ENCODE measurements at places on chromosomes 16 and 17. TPM values are rescaled to one million over a fixed set of nuclear protein-coding genes. Genes with fewer than 3 reads are reported as not detected.

MEFV gene
- not detected for total RNA-seq

GRCh38 chr17:30095507-30096244, 20.9 kb upstream of the NSRP1 start:
- no peak overlapping the region for H3K27ac ChIP-seq
- no peaks in the 10 kb centered on the region for H3K27me3 ChIP-seq
- no peak overlapping the region for H3K4me3 ChIP-seq
- no peaks in the 10 kb centered on the region for H3K36me3 ChIP-seq
- H3K4me1 ChIP-seq, result no peaks in the 10 kb centered on the region

DNA sequence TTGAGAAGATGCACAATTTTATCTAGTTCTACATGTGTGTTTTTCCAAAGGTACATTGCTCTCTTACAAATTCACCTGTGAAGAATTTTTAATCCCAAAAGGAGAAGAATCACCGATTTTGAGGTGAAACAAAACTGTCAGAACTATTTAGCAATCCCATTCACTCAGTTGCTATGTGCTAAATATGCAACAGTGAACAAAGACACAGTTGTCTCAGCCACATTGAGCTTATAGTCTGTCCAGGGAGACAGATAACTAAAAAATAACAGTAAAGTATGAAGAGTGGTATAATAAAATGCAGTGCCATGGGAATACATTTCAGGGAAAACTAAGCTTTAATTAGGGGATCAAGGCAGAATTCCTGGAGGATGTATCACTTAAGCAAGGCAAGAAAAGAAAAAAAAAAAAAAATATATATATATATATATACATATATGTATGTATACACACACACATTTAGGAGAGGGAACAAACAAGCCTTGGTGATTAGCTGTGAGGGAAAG, 110.4 kb downstream of the SPAG9 start:
- H3K4me3 ChIP-seq, result no peak overlapping the region
- DNase-seq, result no peak
- peaks cover 3% of the 10 kb centered on the region for H3K36me3 ChIP-seq
- H3K4me1 ChIP-seq, result no peaks in the 10 kb centered on the region
- no peak overlapping the region for H3K27ac ChIP-seq
- no peaks in the 10 kb centered on the region for H3K27me3 ChIP-seq

DNA sequence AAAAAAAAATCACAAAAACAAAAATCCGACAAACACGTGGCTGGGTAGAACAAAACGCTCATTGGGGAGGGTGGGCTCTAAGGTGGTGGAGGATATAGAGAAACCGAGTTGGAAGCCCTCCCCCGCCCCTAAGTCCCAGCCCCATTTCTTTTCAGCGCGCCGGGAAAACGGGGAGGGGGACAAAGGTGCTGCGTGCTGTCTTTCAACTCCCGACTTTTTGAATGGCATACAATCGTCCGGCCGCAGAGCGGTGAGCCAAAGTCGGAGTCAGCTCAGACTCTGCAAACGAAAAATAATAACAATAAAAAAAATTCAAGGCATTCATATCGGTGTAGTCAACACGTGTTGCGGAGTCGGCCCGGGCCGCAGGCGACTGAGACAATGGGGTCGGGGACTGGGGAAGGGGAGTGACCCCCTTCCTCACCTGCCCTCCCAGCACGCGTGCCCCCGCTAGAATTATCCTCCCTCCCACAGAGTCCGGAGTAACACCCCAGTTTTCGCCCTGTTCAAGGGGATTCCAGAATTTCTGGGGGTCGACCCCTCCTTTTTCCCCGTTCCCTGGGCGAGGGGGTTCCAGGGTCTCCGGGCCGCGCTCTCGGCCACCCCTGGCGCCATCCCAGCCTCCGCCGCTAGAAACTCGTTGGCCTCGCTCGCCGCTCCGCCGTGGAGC, 1.7 kb upstream of the IGF2BP1 start:
- H3K4me1 ChIP-seq, result no peaks in the 10 kb centered on the region
- peak overlapping the region; percentile 100 for H3K4me3 ChIP-seq
- DNase-seq, result peak; percentile 85
- peaks cover 20% of the 10 kb centered on the region for H3K36me3 ChIP-seq
- no peaks in the 10 kb centered on the region for H3K27me3 ChIP-seq

DNA sequence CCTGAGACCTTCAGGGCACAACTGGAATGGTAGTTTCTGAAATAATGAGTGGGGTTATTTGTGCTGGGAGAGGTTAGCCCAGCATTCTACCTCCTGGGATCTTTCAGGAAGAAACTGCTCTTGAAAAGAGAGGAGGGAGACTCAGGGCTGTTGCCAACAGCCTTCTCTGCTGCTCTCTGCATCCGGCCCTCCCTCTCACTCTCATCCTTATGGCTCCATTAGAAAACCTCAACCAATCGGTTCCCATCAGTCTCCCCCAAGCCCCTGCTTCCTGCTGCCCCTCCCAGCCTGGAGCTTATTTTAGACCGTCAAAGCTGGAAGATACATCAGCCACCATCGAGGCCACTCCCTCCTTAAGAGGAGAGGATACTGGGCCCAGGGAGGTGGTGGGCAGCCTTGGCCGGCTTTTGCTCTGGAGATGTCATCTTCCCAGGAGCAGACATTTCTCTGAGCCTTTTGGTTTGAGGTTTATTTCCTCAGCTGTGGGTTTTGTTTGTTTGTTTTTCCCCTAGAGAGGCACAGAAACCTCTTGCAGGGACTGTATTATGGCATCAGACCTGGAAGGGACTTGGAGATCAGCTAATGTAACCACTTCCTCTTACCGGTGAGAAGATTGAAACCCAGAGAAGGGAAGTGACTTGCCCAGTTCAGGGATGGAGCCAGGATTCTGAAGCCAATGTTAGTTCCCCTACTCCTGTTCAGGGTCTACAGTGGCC, 2.7 kb downstream of the MPRIP start:
- H3K27ac ChIP-seq, result no peak overlapping the region
- H3K4me3 ChIP-seq, result peak overlapping the region; percentile 53
- peaks cover 4% of the 10 kb centered on the region for H3K36me3 ChIP-seq
- peak; percentile 61 for DNase-seq
- H3K4me1 ChIP-seq, result peaks cover 5% of the 10 kb centered on the region

HP gene
- not detected for total RNA-seq

DNA sequence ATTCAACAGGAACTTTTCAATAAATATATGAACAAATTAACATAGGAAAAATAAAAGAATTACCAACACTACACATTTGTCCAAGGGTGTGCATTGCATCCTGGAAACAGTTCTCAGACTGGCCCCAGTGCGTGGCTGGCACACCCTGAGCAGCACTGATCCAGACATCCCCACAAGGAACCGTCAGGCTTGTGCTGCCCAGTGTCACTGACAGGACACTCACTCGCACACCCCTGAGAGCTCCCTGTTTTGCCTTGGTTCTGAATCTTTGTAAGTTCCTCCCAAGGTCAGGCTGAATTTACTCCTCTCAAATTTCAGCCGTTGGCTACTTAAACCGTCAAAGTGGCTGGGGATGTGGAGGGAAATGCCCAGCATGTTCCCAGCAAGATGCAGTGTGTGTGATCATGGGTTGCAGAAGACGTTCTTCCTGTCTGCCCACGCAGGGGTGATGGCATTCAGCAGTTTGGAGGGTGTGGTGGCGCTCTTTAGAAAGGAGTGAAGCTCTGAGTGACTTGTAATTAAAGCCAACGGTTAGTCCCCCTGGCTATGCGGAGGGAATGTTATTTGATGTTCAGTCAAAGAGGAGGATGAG, 1.7 kb downstream of the MT2A start:
- peaks cover 6% of the 10 kb centered on the region for H3K4me1 ChIP-seq
- H3K27ac ChIP-seq, result no peak overlapping the region
- peaks cover 21% of the 10 kb centered on the region for H3K27me3 ChIP-seq
- DNase-seq, result no peak

DNA sequence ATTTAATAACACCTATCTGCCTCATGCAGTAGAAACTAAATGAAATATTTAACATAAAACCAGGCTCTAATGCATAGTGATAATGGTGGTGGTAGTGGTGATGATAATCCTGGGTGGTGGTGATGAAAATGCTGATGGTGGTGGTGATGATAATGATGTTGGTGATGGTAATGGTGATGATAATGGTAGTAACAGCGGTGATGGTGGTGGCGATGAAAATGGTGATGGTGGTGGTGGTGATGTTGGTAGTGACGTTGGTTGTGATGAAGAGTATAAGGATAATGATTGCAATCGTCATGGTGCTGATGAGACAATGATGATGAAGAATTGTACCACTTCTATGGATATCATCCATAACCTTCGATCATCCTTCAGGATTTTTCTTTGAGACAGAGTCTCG, 173.7 kb upstream of the CDH11 start:
- H3K36me3 ChIP-seq, result no peaks in the 10 kb centered on the region
- peaks cover 4% of the 10 kb centered on the region for H3K4me1 ChIP-seq
- H3K4me3 ChIP-seq, result no peak overlapping the region

FZD2 gene
- total RNA-seq, result 17.4 TPM

GRCh38 chr16:86883583-86884389, 305.4 kb downstream of the FOXL1 start:
- H3K36me3 ChIP-seq, result no peaks in the 10 kb centered on the region
- H3K27ac ChIP-seq, result no peak overlapping the region
- DNase-seq, result no peak

SDK2 gene
- total RNA-seq, result 7.9 TPM

GRCh38 chr17:73336408-73337329, 24.9 kb upstream of the CDC42EP4 start:
- no peaks in the 10 kb centered on the region for H3K27me3 ChIP-seq
- no peak for DNase-seq
- H3K36me3 ChIP-seq, result peaks cover 1% of the 10 kb centered on the region
- peaks cover 2% of the 10 kb centered on the region for H3K4me1 ChIP-seq
- H3K27ac ChIP-seq, result no peak overlapping the region

SCNN1G gene
- 0.74 TPM for total RNA-seq

GRCh38 chr16:22898874-22899348, 84.9 kb downstream of the HS3ST2 start:
- peaks cover 4% of the 10 kb centered on the region for H3K4me1 ChIP-seq
- DNase-seq, result peak; percentile 88
- H3K27ac ChIP-seq, result no peak overlapping the region
- no peaks in the 10 kb centered on the region for H3K36me3 ChIP-seq
- no peaks in the 10 kb centered on the region for H3K27me3 ChIP-seq
- H3K4me3 ChIP-seq, result no peak overlapping the region

DNA sequence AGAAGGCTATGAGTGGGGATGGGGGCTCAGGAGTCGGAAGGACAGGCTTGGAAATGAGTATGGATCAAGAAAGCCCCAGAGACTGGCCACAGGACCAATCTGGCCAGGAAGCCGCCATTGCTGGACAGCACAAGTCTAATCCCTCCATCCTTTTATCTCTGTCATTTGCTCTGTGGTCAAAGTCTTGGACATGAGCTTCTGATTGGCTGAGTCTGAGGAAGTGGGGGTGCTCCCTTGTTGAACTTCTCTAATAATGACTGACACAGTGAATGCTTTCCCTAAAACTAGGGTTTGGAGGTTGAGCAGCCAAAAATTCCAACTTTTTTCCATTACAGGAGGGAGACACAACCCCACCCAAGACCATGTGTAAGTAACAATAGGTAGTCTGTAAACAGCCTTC, 97.4 kb downstream of the MARF1 start:
- no peaks in the 10 kb centered on the region for H3K36me3 ChIP-seq
- H3K27ac ChIP-seq, result no peak overlapping the region
- DNase-seq, result no peak
- no peaks in the 10 kb centered on the region for H3K27me3 ChIP-seq

DNA sequence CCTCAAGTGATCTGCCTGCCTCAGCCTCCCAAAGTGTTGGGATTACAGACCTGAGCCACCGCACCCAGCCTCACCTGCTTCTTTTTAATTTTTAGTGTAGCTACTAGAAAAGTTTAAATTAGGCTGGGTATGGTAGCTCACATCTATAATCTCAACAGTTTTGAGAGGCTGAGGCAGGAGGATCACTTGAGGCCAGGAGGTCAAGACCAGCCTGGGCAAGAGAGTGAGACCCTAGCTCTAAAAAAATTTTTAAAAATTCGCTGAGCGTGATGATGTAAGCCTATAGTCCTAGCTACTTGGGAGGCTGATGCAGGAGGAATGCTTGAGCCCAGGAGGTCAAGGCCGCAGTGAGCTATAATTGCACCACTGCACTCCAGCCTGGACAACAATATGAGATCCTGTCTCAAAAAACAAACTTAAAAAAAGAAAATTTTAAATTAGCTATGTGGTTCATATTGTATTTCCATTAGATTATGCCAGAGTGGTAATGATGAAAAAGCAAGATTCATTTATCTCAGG, 34.9 kb downstream of the TXNDC11 start:
- peaks cover 11% of the 10 kb centered on the region for H3K36me3 ChIP-seq
- H3K4me1 ChIP-seq, result no peaks in the 10 kb centered on the region
- no peak overlapping the region for H3K27ac ChIP-seq
- H3K27me3 ChIP-seq, result no peaks in the 10 kb centered on the region
- no peak for DNase-seq
- H3K4me3 ChIP-seq, result no peak overlapping the region

GRCh38 chr17:13113821-13114525, 96.1 kb upstream of the ELAC2 start:
- no peak overlapping the region for H3K27ac ChIP-seq
- no peak for DNase-seq

RNF157 gene
- 9.9 TPM for total RNA-seq

DNA sequence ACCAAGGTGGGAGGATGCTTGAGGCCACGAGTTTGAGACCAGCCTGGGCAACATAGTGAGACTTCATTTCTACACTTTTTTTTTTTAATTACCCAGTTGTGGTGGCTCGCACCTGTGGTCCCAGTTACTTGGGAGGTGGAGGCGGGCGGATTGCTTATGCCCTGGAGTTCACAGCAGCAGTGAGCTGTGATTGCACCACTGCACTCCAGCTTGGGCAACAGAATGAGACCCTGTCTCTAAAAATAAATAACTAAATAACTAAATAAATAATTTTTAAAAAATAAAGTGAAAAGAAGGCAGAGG, 9.3 kb downstream of the DNAI2 start:
- no peaks in the 10 kb centered on the region for H3K4me1 ChIP-seq
- no peak overlapping the region for H3K27ac ChIP-seq
- H3K36me3 ChIP-seq, result no peaks in the 10 kb centered on the region
- H3K27me3 ChIP-seq, result no peaks in the 10 kb centered on the region

GRCh38 chr16:78967948-78968347, 632.6 kb downstream of the MAF start:
- H3K27ac ChIP-seq, result no peak overlapping the region
- H3K4me1 ChIP-seq, result peaks cover 2% of the 10 kb centered on the region
- no peaks in the 10 kb centered on the region for H3K27me3 ChIP-seq
- H3K4me3 ChIP-seq, result no peak overlapping the region

- H3K36me3 ChIP-seq, result no peaks in the 10 kb centered on the region
- no peak within 1 kb of the TSS for H3K27ac ChIP-seq
- peaks cover 3% of the 10 kb centered on the region for H3K4me1 ChIP-seq
- peak within 1 kb of the TSS; percentile 93 for H3K4me3 ChIP-seq
- no peaks in the 10 kb centered on the region for H3K27me3 ChIP-seq
- peak; percentile 65 for DNase-seq
Measured at GRCh38 chr17:45316434-45317110, at the start of gene MAP3K14. Gene MAP3K14, minus strand, starts transcription at chr17:45317020. Its CDS starts 26,275 bp downstream, at chr17:45290745.

SCIMP gene
- not detected for total RNA-seq

DNA sequence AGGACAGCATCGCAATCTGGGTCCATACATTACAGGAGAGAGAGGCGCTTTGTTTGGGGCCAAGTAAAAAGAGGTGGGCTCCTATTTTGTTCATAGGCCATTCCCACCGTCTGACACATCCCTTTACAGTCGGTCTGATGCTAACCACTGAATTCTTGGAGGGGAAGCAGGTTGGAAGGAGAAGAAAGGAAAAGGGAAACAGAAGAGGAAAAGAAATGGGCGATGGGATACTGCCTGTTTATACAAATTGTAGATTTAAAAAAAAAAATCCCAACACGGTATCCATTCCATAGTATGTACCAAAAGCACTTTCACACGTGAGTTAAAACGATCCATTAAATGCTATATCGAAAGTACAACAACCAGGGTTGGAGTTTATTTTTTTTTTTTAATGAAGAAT, 4.0 kb upstream of the ZFHX3 start:
- H3K36me3 ChIP-seq, result no peaks in the 10 kb centered on the region
- H3K4me1 ChIP-seq, result peaks cover 11% of the 10 kb centered on the region
- no peak overlapping the region for H3K27ac ChIP-seq
- DNase-seq, result no peak
- H3K4me3 ChIP-seq, result no peak overlapping the region

All from H9 (cell line).